Activated T-cell treated with anti-CD3 and anti-CD28 coated beads, Interleukin-2, amount 50 U/mL, for 48 hours (primary cell): ENCODE measurements at places on chromosomes 2 and 18.

GRCh38 chr2:207072571-207072970, 93.2 kb downstream of the KLF7 start:
- no peak for DNase-seq

DNA sequence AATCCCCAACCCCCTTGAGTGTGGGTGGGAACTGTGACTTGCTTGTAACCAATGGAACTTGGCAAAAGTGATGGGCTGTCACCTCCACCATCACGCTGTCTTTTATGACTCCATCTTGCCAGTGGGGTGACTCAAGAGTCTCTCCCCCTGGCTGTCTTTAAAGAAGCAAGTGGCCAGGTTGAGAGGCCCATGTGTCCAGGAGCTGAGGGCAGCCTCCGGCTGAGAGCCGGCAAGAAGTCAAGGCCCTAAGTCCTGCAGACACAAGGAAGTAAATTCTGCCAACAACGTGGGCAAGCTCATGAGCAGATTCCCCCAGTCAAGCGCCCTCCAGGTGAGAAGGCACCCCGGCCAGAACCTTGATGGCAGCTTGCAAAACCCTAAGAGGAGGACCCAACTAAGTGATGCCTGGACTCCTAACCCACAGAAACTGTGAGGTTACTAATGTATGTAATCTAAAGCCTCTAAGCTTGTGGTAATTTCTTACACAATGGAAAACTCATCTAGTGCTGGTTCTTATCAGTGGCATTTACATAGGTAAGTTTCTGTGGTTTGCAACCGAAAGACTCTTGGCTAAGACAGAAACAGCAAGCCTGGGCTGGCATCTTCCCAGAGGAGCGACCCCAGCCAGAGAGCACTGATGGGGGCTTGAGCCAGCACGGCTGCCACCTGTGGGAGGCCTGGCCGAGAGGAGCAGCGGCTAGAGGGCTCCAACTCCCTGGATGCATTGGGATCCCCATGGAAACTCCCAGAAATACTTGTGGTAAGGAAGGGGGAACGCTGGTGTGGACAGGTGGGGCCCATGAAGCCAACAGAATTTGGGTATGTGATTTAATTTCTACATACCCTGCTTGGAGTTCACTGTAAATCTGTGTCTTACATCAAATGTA, 49.3 kb downstream of the CIB4 start:
- DNase-seq, result peak; percentile 33

- no peak for DNase-seq
These were observed 37.7 kb downstream of the LHCGR start for GRCh38 chr2:48717846-48718245.

DNA sequence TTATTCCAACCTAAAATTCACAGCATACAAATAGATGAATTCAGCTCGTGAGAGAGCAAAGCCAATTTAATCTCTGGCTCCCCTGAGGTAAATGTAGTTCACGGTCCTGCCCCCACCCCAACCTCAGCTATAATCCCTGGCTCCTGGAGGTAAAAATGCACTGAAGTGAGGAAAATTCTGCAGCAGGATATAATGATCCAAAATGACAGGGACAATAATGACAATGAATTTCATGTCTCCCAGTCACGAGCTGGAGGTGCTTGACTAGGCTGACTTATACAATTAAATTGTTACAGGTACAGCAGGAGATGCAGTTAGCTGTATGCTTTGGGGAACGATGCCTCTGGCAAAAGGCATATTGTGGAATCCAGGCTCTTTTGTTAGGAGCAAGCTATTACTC, 82.0 kb downstream of the GPD2 start:
- no peak for DNase-seq

DNA sequence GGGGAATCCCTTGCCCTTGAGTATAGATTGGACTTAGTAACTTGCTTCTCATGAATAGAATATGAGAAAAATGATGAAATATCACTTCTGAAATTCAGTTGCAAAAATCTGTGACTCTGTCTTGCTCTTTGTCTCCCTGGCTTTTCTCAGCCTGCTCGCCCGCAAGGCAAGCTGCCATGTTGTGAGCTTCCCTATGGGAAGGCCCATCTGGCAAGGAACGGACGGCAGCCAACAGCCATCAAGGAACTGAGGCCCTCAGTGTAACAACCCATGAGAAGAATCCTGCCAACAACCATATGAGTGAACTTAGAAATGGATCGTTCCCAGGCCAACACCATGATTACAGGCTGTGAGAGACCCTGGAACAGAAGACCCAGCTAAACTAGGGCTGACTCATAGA, 58.4 kb upstream of the PGAP1 start:
- no peak for DNase-seq

- no peak for DNase-seq
These were observed 122.5 kb downstream of the PLA2R1 start for GRCh38 chr2:159939946-159940345.

DNA sequence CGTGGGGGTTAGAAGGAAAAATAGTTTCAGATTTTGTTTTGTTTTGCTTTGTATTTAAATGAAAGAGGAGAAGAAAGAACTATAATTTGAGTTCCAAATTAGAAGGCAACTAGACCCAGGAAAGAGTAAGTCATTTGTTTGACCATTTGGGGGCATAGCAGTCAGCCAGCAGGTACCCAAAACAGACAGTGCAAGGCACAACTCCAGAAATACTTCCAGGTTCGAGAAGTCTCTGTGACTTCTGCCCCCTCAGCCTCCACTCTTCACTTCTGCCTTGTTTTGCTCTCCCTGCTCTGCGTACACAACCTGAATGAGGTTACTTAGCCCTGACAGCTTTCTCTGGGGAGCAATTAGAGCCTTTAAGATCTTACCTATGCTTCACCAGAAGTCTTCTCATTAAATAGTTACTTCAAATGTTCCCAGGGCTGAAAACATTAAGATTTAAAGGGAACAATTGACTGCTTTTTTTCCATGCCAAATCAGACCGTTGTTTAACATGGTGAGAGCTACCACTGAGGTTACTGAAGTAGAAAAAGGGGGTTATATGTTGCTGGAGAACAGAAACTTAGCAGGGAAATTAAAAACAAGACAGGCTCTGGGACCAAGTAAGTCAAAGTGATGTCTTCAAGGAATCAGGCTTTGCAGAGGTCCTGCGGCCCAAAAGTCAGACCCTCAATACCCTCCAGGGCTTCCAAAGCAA, 216.9 kb downstream of the BCL11A start:
- no peak for DNase-seq

DNA sequence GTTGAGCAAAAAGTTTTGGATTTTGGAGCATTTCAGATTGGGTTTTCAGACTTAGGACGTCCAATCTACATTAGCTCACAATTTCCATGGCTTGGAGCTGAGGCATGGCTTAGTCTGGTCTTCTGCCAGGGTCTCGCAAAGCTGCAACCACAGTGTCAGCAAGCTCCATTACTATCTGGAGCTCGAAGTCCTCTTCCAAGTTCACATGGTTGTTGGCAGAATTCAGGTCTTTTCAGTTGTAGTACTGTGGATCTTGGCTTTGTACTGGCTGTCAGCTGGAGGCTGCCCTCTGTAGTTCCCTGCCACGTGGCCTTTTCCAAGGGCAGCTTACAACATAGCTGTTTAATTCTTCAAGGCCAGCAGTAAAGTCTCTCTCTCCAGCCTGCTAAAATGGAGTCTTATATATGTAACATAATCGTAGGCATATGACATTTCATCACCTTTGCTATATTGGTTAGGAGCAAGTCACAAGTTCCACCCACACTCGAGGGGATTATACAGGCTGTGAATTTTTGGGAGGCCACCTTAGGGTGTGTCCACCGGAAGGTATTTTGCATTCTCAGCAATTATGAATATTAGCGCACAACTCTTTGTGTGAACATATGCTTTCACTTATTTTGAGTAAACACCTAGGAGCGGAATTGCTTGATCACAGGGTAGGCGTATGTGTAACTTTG, 41.5 kb upstream of the EPC2 start:
- DNase-seq, result peak; percentile 39

GRCh38 chr2:55786280-55786679, 92.6 kb upstream of the PNPT1 start:
- no peak for DNase-seq

GRCh38 chr18:51168960-51169662, 28.4 kb downstream of the MEX3C start:
- DNase-seq, result no peak

- DNase-seq, result no peak
These were observed 158.1 kb upstream of the CHAC2 start for GRCh38 chr2:53609551-53609950.

DNA sequence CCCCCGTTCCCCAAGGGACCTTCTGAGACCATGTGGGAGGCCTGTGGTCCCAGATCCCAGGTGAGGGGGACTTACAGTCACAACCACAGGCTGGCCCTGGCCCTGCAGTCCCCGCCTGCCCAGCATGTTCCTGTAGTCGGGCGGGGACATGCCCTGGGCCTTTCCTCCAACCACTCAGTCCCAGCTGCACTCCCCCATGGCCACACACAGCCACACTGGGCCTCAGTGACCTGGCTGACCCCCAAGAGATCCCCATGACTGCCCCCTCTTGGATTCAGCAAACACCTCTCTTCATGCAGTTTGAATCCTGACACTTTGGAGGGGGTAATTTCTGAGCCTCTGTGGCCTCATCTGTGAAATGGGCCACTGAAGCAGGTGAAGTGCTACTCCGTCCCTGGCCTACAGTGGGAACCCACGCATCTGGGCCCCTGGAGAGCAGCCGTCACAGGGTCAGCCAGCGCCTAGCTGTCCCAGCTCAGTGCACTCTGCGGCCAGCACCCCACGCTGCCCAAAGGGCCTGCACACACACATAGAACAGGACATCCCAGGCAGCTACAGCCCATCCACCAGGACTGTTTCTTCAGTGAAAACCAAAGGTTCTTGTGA, 12.7 kb upstream of the ARHGEF4 start:
- DNase-seq, result peak; percentile 72
